ENCODE measurements at places on chromosomes 1 and 21. TPM values are rescaled to one million over a fixed set of nuclear protein-coding genes. Genes with fewer than 3 reads are reported as not detected.

DNA sequence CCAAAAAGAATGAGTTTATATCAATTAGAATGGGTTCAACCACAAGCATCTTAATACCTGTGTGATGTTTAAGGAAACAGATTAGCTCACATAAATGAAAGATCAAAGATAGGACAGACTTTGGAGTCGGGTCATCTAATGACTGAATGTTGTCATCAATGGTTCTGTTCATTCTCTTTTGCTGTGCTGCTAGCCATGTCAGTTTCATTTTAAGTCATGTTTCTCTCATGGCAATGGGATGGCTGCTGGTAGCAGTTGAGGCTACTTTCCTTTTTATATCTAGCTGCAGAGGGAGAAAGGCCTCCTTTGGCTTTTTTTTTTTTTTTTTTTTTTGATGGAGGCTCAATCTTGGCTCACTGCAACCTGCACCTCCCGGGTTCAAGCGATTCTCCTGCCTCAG lies 86.9 kb upstream of the SPAG17 start:
- H3K27ac ChIP-seq = no peak overlapping the region
- H3K27me3 ChIP-seq = no peaks in the 10 kb centered on the region
- DNase-seq = no peak
- no peaks in the 10 kb centered on the region for H3K4me1 ChIP-seq
- H3K4me3 ChIP-seq = no peak overlapping the region
- H3K36me3 ChIP-seq = no peaks in the 10 kb centered on the region

- no peaks in the 10 kb centered on the region for H3K36me3 ChIP-seq
- H3K4me1 ChIP-seq = peaks cover 30% of the 10 kb centered on the region
Observed at GRCh38 chr1:153577624-153578051, 12.0 kb upstream of the S100A2 start.

- DNase-seq = no peak
- H3K36me3 ChIP-seq = no peaks in the 10 kb centered on the region
- no peaks in the 10 kb centered on the region for H3K27me3 ChIP-seq
- no peak overlapping the region for H3K4me3 ChIP-seq
- peaks cover 18% of the 10 kb centered on the region for H3K4me1 ChIP-seq
Observed at GRCh38 chr1:157105298-157105987, 5.8 kb upstream of the ETV3L start.

GRCh38 chr1:239840790-239841189 lies 250.9 kb upstream of the FMN2 start:
- H3K36me3 ChIP-seq = no peaks in the 10 kb centered on the region
- no peaks in the 10 kb centered on the region for H3K4me1 ChIP-seq
- no peaks in the 10 kb centered on the region for H3K27me3 ChIP-seq
- no peak for DNase-seq

- H3K4me3 ChIP-seq = no peak overlapping the region
- H3K27me3 ChIP-seq = no peaks in the 10 kb centered on the region
- no peaks in the 10 kb centered on the region for H3K36me3 ChIP-seq
- H3K27ac ChIP-seq = peak overlapping the region; percentile 43
- H3K4me1 ChIP-seq = peaks cover 49% of the 10 kb centered on the region
Observed at GRCh38 chr1:94304553-94304952, 67.2 kb upstream of the ARHGAP29 start.

DNA sequence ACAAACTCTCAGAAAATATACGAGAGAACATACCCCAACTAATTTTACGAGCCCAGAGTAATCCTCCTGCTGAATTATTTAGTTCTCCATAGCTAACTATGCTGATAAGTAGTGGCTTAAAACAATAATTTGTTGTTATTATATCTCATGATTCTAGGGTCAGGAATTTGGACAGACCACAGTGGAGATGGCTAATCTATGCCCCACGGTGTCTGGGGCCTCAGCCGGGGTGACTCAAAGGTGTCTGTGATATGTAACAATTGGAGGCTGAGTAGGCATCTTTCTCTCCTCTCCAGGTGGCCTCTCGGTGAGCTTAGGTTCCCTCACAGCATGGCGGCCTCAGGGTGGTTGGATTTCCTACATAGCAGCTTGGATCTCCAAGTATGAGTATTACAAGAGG lies 35.4 kb upstream of the FOXO6 start:
- H3K4me3 ChIP-seq = no peak overlapping the region
- DNase-seq = peak; percentile 19
- H3K27ac ChIP-seq = no peak overlapping the region
- H3K27me3 ChIP-seq = peaks cover 8% of the 10 kb centered on the region
- no peaks in the 10 kb centered on the region for H3K36me3 ChIP-seq
- H3K4me1 ChIP-seq = no peaks in the 10 kb centered on the region

Gene TSPEAR
- total RNA-seq = not detected

All from GM23248 (cell line).